Hair follicular keratinocyte (primary cell): ENCODE measurements at places on chromosomes 12 and 14. TPM values are rescaled to one million over a fixed set of nuclear protein-coding genes. Genes with fewer than 3 reads are reported as not detected.

BEST3 gene
- total RNA-seq: not detected in 2 replicates

DDHD1 gene
- 6.0 and 6.9 TPM in 2 replicates for total RNA-seq

CACNA1C gene
- 0.15 TPM in 1 of 2 replicates, not detected in the other for total RNA-seq

TMPRSS12 gene
- total RNA-seq: not detected in 2 replicates

TAMALIN gene
- total RNA-seq: 0.23 and 0.27 TPM in 2 replicates

LRRC43 gene
- 0.30 and 0.62 TPM in 2 replicates for total RNA-seq

SLC24A4 gene
- 0.08 TPM in 1 of 2 replicates, not detected in the other for total RNA-seq

THAP2 gene
- total RNA-seq: 1.5 and 5.8 TPM in 2 replicates

CCDC91 gene
- 21.8 and 22.8 TPM in 2 replicates for total RNA-seq

ESRRB gene
- not detected in 2 replicates for total RNA-seq

PMCH gene
- total RNA-seq: not detected in 2 replicates

CPNE6 gene
- total RNA-seq: not detected in 2 replicates

CIPC gene
- total RNA-seq: 6.4 and 8.3 TPM in 2 replicates

LMNTD1 gene
- not detected in 2 replicates for total RNA-seq

EIF2S3B gene
- 4.6 and 7.0 TPM in 2 replicates for total RNA-seq

PIWIL1 gene
- under 0.01 TPM in 1 of 2 replicates, not detected in the other for total RNA-seq

OVCH1 gene
- total RNA-seq: under 0.01 TPM in 1 of 2 replicates, not detected in the other

YY1 gene
- 30.7 and 33.6 TPM in 2 replicates for total RNA-seq

KRT8 gene
- total RNA-seq: 61.1 and 107 TPM in 2 replicates

TMEM233 gene
- under 0.01 TPM in 1 of 2 replicates, not detected in the other for total RNA-seq

GALNT9 gene
- not detected in 2 replicates for total RNA-seq

MMP19 gene
- total RNA-seq: 3.8 and 8.1 TPM in 2 replicates
